ENCODE measurements at places on chromosomes 3 and 15.

DNA sequence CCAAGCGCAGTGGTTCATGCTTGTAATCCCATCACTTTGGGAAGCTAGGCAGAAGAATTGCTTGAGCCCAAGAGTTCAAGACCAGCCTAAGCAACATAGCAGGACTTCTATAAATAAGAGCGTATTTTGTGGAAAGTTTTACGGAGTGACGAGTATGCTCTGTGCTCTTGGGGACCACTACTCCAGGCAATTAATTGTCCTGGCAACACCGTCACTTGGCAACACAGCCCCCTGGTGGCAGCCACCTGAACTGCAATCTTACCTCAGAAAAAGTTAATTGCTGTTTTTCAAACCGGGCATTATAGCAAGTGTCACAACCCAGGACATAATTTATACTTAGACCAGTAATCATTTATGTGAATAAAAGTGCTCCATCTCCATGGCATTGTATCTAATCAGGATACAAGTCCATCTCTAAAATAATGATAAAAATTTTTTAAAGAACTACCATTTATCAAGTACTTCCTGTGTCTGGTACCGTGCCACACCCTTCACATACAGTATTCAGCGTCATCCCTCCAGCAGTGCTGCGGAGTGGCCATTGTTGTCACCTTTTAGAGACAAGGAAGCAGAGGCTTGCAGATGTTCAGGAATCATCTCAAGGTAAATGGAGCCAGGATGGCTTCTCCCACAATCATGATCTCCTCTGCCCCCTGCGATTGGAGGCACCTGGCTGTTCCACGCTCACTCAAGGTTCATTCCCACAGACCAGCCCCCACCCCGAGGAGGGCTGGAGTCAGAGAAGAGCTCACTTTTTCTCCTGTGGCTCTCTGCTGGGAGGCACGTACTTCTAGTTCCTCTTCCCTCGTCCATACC is 34.5 kb downstream of the PLA2G4D start:
- DNase-seq = peak; percentile 58

GRCh38 chr3:4730719-4731118 is 237.6 kb downstream of the ITPR1 start:
- DNase-seq = no peak

GRCh38 chr3:116265320-116265695 is 180.0 kb downstream of the LSAMP start:
- DNase-seq = no peak

DNA sequence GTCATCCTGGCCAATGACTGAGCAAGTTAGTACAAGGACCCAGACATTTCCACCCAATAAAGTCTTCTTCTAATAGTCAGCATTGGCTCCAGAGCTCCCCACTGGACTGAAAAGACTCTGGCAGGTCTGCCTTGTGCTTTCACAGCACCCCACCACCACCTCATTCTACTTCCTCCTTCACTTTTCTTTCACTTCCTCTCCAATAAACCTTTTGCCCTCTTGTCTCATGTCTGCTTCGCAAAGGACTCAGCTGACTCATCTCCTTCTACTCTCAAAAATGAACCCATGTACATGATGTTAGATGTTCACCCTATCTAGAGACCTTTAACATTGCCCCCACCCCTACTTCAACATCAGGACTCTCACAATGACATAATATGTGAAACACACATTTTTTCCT is 181.0 kb upstream of the PPP2R3A start:
- DNase-seq = no peak

- no peak for DNase-seq
Measured at GRCh38 chr3:5056111-5056391, 66.0 kb upstream of the ARL8B start.

GRCh38 chr15:81480645-81481053 is 106.6 kb upstream of the TMC3 start:
- DNase-seq = no peak

DNA sequence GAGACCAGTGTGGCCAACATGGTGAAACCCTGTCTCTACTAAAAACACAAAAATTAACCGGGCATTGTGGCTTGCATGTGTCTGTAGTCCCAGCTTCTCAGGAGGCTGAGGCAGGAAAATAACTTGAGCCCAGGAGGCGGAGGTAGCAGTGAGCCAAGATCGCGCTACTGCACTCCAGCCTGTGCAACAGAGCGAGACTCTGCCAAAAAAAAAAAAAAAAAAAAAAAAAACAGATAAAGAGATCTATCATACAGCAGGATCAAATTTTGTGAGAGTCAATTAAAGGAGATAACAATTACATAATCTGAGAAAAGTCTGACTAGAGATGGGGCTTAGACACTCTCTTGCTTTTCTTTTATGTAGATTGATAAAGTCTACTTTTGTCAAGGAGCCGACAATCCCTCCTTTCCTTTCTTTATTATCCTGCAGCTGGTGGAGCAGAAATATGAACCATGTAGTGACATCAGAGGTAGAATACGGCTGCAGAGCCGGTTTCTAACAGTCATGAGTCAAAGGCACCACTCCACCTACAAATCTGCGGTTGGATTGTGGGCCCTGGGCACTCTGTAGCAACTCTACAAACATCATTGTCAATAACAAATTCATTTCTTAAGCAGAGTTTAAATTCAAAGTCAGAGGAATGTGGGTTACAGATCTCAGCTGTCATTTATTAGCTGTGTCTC is 9.0 kb downstream of the C2CD4A start:
- no peak for DNase-seq

DNA sequence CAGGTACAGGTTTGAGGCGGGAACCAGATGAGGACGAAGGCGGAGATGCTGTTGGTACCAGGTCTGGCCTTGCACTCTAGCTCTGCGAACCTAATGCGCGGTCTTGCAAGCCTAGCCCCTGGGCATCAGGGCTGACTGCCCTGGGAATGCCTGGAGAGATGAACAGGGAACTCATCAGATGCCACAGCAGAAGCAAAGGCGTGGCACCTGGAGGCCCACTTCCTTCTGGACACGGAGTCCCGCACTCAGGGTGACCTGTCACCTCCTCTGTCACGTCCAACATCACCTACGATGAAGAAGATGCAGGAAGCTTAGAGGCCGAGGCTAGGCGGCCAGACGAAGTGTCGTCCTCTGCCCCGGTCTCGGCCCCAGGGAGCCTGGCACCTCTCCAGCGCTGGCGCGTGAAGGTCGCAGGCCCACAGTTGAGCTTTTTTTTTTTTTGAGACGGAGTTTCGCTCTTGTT is 9.4 kb downstream of the RPLP1 start:
- no peak for DNase-seq

- DNase-seq = no peak
Measured at GRCh38 chr3:17626395-17626794, 116.0 kb downstream of the TBC1D5 start.

DNA sequence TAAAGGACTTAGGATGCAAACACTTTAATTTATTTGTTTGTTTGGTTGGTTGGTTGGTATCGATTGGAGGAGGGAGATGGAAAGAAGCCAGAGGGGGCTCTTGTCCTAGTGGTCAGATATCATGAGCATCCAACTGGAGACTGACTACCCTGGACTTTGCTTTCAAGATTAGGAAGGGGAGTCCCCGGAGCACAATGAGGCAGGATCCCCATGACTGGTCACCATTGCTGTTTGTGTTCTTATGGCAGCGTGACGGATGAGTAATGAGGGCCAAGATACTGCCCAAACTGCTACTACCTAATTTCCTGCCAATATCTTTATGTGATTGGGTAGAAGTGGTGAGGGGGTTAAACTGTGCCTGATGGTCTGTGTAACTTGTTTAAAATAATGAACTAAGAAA is 354.6 kb upstream of the ROPN1 start:
- DNase-seq = no peak

- DNase-seq = no peak
Measured at GRCh38 chr3:21989341-21990042, 238.5 kb upstream of the ZNF385D start.

- no peak for DNase-seq
Measured at GRCh38 chr15:88635318-88635717, 3.5 kb upstream of the ISG20 start.

DNA sequence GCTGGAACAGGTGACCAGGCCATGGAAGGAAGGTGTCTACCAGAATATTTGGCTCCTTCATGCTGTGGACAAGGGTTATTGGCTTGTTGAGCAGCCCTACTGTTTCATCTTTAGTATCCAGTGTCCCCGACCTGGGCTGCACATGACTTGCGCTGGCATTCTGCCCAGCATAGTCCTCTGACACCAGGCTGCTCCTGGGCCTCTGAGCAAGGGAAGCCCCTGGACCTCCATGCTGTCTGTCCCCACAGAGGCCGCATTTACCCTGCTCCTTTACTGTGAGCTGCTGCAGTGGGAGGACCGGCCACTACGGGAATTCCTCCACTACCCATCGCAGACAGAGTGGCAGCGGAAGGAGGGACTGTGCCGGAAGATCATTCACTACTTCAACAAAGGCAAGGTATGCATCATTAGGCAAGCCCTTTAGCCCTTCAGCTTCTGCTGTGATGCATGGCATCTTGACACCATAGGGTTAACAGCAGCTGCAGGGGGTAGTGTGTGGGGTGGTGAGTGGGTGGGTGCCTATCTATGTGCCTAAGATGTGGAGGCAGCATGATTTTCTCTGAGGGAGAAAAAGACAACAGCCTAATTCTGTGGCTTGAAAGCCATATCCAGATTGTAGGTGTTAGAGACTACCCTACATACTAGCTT is 44.0 kb upstream of the MANF start:
- no peak for DNase-seq

- no peak for DNase-seq
Measured at GRCh38 chr3:76308541-76308940, 523.2 kb upstream of the ZNF717 start.

DNA sequence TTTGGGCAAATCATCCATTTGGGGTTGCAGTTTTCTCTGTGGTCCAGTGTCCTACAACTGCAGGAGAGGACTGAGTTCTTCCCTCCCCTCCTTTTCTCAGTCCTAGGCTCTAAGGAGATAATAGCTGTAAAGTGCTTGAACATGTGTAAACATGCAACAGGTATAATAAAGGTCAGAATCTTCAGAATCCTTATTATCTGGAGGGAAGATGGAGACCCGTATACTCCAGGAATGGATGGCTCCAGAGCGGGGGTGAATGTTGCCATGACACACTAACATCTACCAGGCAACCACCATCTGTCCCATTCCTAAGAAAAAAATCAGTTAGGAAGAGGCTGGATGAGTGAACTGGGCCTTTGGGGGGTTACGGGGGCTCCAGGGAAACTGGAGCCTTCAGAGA is 39.7 kb upstream of the GLCE start:
- no peak for DNase-seq

DNA sequence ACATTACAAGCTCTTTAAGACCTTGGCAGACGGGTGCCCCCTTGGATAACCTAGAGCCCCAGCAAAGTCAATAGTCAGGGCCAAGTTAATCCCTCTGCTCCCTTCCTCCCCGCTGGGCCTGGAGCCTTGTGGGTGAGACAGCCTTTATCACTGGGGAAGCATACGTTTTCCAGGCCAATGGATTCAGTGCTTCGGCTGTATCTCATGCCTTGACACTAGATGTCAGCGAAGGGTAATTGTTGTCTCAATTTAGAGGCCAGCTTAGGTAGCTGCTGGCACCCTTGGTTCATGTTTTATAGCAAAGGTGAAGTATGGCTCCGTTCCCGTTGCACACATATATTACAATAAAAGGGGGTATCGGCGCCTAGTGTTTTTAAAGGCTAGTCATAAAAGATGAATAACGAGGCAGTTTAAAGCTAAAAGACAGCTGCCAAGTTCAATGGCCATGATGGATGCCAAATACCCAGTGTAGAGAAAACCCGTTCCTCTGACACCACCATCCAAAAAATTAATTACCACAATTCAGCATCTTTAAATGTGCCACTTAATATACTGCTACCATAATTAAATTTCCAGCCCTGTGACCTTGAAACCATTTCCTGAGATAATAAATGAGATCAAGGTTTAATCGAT is 52.3 kb upstream of the BNIP2 start:
- DNase-seq = no peak

All from stimulated activated CD4-positive, alpha-beta T cell treated with anti-CD3 and anti-CD28 coated beads, Interleukin-15, amount 100 ng/mL, for 1 hour (primary cell).